CD4-positive, alpha-beta T cell treated with Interleukin-17A for 4 hours (primary cell): ENCODE measurements at places on chromosomes 1 and 21.
A peak's percentile ranks its signal among the peaks of the same experiment; 100 is the strongest.

DNA sequence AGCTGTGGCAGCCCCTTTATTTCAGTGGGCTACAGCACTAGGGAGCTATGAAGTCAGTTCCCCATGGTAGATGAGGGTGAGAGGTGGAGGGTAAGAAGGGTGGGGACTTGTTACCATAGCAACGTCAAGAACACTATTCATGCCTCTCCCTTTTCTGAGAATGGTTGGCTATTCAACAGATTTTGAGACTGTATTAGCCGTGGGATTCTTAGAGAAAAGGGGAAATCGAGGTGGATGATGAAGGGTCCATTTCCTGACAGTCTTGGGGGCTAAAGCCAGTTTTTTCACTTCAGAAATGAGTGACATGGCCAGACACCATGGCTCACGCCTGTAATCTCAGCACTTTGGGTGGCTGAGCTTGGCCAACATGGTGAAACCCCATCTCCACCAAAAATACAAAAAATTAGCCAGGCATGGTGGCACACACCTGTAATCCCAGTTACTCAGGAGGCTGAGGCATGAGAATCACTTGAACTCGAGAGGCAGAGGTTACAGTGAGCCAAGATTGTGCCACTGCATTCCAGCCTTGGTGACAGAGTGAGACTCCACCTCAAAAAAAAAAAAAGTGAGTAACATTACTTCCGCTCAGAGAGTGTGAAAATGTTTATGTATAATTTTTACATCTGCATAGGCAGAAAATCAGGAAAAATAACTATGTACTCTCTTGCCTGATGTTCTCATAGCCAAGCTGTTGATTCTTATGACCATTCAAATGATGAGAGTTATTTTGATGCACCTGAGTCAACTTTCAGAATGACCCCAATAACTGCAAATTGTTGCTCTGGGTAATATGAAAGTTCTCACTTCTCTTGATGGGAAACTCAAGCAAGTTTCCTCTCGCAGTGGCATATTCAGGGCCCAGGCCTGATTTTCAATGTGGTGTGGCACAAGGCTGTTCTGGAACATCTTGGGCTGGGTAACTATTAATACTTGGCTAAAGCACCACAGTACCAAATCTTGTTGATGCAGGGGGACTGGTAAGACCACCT, 23.2 kb upstream of the RGSL1 start:
- DNase-seq, result no peak

- DNase-seq, result no peak
These were observed 114.4 kb upstream of the SLC45A1 start for GRCh38 chr1:8203551-8203950.

DNA sequence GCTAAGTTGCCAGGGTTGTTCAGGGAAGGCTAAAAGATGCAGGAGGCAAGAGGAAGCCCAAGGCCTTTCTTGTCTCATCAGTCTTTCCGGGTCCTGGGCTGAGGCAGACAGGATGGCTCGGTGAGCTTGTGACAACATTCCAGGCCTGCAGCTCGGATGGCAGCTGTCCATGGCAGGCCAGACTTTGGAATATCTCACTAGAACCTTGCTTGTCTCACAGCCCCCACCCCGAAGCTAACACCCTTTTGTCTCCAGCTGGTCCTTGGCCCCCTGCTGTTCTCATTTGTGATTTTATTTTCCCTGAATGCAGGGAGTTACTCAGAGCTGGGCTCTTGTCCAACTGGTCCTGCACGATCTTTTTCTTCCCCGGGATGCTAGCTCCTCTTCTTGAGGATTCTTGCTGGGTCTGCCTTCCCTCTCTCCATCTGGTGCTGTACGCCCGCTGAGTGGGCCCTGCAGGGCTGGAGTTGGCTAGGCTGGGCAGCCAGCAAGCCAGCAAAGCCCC, 477.2 kb upstream of the CAMK1G start:
- no peak for DNase-seq

DNA sequence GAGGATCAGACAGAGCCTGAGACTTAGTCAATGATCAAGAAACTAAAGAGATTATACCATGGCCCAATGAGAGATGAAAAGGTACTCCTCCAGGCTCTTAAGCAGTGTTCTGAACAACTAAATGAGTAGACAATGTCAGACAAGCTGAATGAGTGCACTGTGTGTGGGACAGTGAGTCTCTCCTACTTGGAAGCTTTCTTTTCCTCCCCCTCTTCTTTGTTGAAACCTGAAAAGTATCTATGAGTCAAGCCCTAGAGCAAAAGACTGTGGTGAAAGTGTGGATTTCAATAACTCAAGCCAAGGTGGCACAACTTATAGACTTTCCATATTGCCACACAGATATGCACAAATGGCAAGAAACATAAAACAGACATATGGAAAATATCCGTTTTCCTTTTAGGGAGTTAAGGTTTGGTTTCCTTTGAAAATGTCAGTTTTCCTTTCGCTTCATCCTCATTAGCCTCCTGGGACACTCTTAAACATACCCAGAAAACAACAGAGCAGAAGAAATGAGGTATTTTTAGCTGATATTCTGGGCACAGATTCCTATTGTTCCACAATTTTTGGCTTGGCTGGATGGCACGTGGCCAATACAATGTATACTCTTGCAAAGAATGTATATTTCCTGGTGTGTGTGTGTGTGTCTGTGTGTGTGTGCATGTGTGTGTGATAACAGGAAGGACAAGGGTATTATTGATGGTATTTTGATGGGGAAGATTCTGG, 96.6 kb downstream of the LMX1A start:
- no peak for DNase-seq

DNA sequence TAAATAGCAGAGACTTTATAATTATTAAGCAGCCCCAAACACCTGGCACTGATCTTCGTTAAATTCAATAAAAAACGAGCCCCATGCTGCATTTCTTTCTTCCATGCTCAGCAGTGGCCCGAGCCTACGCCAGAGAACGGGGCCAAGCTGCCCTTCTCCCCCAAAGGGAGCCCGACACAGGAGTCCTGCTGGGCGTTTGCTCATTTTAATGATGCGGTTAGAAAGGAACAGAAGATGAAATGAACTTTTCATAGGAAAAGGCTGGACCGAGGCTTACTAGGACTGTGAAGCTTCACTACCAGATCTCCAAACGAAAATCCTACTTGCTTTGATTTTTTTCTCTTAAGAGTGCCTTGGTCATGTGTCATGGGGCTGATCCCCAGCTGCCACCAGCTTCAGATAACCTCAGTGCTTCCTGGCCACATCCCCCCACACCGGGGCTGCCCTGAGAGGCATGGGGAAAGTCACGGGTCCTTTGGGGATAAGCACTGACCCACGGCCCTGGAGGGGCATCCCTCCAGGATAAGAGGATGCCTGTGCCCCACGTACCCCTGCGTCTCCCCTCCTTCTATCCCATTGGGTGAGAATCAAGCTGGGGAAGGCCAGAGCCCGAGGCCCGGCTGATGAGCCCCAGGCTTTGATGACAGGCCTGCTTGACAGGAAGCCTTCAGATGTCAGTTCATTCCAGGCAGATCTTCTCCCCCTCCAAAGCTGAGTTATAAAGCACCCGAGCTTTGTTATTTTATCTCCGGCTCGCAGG, 34.2 kb downstream of the PGBD5 start:
- DNase-seq, result no peak

DNA sequence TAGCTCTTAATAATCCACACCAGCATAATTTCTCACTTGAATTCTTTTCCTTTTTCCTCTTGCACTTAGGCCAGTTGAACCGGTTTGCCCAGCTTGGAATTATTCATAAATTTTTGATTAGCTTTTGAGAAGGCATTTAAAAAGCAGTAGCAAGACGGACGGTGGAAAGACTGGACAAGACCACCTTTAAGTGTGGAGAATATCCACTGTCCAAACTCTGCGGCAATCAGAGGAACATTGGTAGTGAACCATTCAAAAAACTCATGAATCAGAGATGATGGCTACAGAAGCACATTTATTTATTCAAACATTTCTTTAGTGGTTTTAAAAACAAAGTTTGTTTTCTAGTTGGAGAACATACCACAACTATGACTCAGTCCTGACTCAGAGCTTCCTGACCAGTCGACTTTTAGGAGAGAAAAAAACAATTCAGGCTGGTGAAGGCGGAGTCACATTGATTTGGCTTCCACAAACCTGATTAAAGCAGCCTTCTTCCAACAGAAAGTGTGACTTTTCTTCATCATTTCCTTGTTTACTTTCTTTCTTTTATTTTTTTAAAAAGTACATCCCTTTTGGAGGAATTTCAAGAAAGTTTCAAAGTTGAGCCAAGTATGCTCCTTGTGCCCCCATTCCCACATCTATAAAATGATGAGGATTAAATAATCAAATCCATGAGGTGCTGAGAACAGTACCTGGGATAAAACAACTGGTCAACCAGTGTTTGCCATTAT, 128.8 kb downstream of the ADSS2 start:
- peak; percentile 50 for DNase-seq

DNA sequence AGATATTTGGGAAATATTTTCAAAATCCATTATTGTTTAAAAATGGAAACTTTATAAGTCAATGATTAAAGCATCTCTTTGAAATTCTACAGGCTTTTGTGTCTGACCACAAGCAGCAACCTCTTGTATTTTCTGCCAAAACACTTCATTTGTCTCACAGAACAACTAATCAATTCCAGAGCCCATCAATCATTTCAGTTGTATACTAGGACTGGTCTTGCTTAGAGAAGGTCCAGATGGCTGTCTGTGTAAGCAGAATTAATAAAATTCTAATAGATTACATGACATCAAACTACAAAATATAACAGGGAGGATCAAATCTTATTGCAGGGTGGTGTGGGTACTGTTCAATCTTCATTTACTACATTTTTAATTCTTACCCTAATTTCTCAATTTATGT, 76.4 kb downstream of the ACBD6 start:
- DNase-seq, result no peak

DNA sequence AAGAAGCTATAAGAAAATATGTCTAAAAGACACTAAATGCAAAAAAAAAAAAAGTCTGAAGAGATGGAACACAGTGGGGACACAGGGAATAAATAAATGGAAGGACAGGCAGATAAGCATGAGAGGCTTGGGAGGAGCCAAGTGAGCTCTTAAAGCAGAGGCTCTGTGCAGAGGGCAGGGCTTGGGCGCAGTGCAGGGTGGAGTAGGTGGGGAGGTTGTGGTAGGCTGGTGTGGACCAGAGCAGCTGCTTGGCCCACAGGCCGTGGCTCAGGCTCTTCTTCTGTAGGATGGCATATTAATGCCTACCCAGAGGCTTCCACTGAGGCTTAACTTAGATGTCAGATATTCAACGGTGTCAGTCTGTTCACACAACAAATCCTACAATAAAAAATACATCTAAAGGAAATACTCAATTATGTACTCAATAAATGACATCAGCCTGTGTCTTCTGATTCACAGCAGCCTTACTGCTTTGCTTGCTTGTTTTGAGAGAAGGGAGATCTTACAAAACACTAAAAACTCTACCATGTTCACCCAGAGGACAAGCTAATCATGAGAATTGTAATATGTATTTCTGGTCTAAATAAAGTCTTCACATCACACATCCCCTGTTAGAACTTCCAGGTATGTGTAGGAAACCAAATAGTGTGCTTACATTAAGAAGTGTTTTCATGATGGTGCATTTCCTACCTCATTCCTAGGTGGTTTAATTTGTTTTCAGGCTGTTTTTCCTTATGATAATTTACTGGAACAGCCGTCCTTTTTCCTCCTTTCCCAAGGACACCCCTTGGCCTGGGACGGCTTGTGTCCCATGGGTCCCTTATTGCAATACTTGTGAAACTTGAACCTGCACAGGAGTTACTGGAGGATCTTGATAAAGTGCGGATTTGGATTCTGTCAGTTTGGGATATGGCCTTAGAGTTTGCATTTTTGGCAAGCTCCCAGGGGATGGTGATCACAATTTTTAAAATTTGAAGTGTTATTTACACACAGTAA, 24.9 kb downstream of the DIP2A start:
- no peak for DNase-seq

DNA sequence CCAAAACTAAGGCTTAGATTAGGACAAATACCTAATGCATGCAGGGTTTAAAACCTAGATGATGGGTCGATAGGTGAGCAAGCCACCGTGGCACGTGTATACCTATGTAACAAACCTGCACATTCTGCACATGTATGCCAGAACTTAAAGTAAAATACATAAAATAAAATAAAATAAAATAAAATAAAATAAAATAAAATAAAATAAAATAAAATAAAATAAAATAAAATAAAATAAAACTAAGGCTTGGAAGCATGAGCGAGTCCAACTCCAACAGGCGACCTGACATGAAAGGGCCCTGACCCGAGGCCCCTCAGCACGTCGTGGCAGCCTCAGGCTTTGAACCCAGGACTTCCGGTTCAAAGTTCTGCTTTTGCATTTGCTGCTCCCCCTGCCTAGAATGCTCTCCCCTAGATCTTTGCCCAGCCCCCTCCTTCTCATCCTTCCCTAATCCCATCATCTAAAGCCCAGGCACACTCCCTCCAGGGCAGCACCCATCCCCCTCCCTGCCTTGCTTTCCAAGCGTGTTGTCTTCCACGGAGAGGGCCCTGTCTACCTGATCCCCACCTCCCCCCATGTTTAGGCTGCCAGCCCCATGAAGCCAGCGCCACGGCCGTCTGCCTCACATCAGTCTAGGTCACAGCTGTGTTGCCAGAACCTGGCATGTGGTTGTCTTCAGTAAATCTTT, 64.3 kb downstream of the TAS1R2 start:
- DNase-seq, result no peak

DNA sequence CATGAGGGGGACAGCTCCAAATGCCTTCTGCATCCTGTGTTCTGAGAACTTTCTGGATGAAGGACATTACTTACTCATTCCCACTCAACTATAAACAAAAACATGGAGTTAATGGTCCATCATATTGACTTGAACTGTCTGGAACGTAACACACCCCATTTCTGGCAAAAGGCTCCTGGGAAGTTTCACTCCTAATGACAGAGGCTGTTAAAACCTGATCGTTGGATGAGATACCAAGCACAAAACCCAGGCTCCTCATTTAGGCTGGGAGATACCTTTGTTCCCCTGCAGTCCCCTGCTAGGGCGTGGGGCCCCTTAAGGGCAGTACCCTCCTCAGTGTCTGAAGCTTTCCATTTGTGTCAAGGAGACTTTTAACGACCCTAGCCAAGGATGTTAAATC, 78.9 kb downstream of the RHOU start:
- DNase-seq, result no peak

DNA sequence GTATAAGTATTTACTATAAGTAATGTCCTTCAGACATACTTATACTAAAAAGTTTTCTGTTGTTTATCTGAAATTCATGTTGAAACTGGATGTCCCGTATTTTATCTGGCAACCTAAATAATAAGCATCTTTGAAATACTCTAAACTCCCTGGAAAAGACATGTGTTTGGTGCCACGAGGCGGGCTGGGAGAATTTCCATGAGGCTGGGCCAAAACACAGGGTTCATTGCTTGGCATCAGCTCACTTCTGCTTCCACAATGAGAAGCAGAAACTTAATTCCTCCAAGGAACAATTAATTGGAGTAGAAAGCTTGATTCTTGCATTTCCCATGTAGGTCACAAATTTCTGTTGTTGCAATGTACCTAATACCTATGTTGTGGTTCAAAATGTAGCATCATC, 110.2 kb downstream of the PSMG1 start:
- no peak for DNase-seq

DNA sequence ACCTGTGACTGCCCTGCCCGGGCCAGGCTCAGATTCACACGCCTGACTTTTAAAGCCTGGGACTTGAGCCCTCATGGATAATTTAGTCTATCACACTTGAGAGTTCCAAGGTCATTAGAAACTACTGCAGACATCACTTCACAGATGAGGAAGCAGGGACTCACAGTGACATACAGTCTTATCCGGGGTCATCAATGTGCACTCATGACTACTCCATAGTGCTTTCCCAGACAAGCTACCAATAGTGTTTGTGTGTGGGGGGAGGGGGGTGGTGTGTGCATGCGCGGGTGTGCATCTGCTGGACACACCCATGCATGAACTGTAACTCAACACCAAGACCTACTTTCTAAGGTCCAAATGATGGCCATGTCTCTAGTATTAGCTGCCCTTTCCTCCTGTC, 16.1 kb upstream of the SLC5A9 start:
- DNase-seq, result no peak
